Fibroblast of skin of right biceps (primary cell): ENCODE measurements at places on chromosomes 12 and 14.

DNA sequence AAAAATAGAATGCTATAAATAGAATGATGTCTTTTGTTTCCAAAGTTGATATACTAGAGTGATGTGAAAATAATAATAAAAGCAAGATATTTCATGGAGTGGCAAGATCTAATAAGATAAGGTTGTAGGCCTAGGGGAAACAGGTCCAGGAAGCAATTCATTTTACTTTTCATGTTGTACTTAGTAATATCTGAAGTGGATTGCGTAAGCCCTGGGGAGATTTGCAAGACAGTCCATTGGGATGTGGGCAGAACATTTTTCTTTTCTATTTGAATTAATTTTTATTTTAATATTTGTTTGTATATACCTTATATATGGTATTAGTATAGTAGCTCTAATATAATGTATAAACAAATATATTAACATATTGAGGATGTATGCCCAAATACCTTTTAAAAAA is 7.5 kb downstream of the NUBPL start:
- peak; percentile 35 for DNase-seq

GRCh38 chr14:20679907-20680306 is 4.5 kb upstream of the RNASE4 start:
- DNase-seq: peak; percentile 52

GRCh38 chr14:21120686-21121085 is 19.8 kb downstream of the TMEM253 start:
- DNase-seq: no peak

GRCh38 chr12:47488888-47489287 is 216.9 kb downstream of the RPAP3 start:
- no peak for DNase-seq

DNA sequence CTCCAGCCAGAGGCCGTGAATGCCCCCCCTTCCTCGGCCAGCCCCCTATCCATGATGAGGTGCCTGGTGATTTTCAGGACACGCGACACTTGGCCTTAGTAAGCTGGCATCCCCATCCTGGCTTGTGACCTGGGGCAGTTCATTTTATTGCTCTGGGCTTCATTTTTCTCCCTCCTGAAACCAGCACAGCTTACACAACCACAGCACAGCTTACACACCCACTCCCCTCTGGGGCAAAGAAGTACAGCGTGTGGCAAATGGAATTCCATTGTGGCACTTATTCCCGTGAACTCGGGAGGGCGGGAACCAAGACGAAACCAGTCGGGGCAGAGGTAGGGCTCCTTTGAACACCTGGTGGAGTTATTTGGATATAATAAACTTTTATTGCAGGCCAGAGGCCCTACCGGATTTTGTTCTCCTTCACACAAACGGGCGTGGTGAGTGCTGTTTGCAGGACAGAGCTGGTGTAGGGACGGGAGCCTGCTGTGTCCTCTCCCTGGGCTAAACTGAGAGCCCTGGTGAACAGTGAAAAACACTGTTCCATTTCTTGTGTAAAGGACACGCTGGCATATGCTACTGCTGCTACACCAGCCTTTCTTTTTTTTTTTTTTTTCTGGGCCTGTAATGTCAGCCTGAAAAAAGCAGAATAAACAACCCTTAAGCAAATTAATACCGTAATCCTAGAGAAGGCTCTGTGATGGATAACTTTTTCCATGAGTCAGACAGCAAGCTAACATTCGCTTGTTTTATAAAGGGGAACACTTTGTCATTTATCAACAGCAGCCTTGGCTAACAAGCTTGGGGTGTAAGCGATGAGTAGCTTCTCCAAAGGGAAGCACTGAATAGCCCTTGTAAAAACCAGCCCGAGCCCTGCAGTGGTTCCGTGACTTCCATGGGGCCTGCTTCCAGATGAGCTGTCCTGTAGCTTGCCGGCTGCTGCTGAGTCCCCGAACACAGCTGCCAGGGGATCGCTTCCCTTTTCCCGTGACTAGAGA is 29.3 kb downstream of the CD9 start:
- DNase-seq: peak; percentile 94

GRCh38 chr12:81668475-81668874 is 90.7 kb downstream of the PPFIA2 start:
- DNase-seq: peak; percentile 92

- no peak for DNase-seq
Observed at GRCh38 chr12:109153821-109154441, 37.5 kb downstream of the ACACB start.

DNA sequence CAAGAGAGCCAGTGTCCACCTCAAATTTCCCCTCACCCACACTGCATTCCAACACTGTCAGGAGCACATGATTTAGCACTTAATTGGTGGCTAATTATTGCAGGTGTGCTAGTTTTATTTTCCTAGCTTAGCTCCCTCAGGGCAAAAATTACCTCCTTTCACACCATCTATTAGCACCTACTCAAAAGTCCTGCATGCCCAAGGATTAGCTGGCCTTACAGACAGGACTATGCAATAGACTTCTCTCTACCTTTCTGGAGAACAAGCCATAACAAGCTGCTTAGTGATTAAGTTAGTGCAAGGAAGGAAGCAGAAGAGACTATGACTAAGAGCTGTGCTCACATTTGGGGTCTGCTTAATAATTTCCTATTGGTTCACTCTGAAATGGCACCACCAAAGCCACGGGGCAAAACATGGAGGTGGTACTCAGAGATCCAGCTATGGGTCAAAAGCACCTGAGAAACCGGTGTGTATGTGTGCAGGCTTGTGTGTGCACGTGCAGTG is 69.5 kb downstream of the STON2 start:
- no peak for DNase-seq

- no peak for DNase-seq
Observed at GRCh38 chr14:31057035-31057434, 30.9 kb upstream of the STRN3 start.

- no peak for DNase-seq
Observed at GRCh38 chr12:106791531-106791930, 17.0 kb downstream of the RIC8B start.

DNA sequence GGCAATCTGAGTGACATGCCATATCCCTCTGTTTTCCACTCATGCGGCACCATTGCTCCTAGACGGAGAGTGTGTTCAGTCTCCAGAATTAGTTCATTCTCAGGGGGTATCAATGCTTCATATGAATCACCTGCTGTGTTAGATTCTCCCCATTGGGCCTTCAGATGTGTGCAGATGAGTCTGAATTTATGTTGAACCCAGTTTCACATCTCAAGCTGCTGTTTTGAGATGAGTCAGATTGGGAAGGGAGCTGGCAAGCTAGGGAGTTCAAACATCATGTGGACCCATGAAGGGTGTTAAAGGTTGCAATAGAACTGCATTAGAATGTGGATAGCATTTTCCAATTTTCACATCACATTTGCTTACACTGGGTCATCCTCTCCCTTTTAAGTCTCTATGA is 46.9 kb upstream of the KCNA1 start:
- no peak for DNase-seq

- DNase-seq: peak; percentile 36
Observed at GRCh38 chr12:32240162-32240561, 133.5 kb downstream of the BICD1 start.

- no peak for DNase-seq
Observed at GRCh38 chr14:61744238-61744637, 18.0 kb upstream of the SNAPC1 start.

GRCh38 chr12:104667139-104667538 is 210.4 kb downstream of the CHST11 start:
- no peak for DNase-seq

- no peak for DNase-seq
Observed at GRCh38 chr14:96783043-96783914, 13.9 kb upstream of the VRK1 start.

DNA sequence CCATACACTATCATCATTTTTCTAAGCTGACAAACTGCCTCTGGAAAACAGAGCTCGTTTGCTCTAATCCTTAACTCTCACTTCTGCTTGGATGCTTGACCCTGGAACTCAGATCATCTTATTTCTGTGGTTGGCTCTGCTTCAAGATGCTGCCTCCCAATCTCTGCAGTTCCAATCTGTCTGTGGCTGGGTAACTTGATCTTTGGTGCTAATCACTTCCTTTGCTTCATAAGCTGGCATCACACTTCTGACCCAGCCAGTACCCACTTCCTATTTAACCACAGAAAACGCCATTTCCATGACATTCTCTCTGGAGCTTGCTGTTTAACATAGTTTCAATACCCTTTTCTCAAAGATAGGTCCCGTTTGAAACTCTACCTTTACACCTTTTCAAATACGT is 254.2 kb downstream of the ACSS3 start:
- DNase-seq: no peak

DNA sequence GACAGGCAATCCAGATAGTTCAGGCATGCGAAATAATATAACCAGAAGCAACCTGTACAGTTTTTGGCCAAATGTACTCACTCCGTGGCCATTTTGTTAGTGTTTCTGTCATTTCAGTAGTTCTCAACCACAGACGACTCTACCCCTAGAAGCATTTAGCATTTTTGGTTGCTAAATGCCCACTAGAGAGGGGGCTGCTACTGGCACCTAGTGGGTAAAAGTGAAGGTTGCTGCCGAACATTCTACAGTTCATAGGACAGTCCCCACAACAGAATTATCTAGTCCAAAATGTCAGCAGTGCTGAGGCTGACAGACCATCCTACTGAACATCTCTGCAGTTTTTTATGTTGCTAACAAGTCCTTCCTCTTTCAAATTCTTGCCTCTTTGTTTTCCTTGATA is 107.4 kb downstream of the TSHR start:
- no peak for DNase-seq

GRCh38 chr12:48969833-48970701 is 1.5 kb downstream of the WNT10B start:
- DNase-seq: no peak

- DNase-seq: peak; percentile 81
Observed at GRCh38 chr14:38255673-38256532, at the start of gene CLEC14A. CLEC14A (minus strand) TSS chr14:38256093; CDS start chr14:38256022, 71 bp downstream.

DNA sequence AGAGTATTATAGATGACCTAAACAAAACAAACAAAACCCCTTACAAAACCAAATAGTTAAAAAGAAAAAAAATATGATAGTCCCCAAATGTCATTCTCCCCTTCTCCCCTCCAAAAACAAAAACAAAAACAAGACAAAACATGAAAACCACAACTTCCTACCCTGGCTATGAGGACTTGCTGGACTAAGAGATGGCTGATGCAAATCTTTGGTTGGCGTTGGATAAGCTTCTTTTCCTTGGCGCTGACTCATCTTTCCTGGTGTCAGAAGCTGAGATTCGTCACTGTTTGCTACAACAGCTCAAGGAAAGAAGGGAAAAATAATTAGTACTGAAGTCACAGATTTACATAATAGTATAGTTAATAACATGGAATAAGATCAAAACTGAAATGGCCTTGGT is 102.5 kb upstream of the BBS10 start:
- peak; percentile 88 for DNase-seq

- no peak for DNase-seq
Observed at GRCh38 chr14:100703386-100704220, 23.1 kb upstream of the DLK1 start.

DNA sequence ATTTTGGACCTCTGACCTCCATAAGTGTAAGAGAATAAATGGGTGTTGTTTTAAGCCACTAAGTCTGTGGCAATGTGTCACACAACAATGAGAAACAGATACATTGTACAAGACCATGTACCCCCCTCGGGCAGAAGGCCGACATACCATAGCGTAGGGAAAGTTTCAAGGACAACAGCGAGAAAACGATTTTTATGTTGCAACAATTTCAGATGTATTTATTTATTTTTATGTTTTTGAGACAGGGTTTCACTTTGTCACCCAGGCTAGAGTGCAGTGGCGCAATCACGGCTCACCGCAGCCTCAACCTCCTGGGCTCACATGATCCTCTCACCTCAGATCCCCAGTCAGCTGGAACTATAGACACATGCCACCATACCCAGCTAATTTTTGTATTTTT is 136.4 kb upstream of the NCOR2 start:
- no peak for DNase-seq

DNA sequence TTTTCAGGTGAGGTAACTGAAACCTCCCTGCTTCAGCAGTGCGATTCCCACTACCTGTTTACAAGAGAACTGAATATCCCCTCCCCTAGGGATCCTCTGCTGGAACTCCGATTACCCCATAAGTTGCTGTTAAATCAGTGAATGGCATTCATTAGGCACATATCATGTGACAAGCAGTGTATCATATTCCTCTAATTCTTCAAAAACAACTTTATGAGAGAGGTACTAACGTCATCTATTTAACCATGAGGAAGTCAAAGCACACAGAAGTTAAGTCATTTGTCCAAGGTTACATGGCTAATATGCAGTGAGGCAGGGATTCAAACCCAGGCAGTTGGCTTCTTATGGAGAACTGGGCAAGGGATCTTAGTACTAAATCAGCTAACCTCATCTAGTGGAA is 43.9 kb upstream of the PCED1B start:
- no peak for DNase-seq

DNA sequence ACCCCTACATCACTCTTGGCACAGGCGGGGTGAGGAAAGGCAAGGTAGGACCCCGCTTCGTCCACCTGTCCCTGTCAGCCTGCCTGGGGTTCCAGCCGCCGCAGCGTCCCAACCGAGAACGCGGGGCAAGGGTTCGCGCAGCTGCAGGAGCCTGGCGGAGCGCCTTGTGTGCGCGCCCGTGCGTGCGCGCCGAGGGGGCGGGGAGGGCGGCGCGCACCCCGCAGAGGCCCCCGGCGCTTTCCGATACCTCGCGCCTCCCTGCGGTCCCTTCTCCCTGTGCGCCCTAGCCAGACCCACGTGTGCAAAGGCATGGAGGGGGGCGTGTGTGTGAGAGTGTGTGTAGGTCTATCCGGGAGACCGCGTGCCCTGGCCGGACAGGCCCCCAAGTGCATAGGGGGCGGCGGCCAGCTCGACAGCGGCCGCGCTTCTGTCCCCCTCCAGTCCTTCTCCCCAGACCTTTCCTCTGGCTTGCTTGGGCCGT is 122.4 kb downstream of the TSPAN9 start:
- DNase-seq: peak; percentile 28
